ENCODE measurements at places on chromosomes 5 and 9.

DNA sequence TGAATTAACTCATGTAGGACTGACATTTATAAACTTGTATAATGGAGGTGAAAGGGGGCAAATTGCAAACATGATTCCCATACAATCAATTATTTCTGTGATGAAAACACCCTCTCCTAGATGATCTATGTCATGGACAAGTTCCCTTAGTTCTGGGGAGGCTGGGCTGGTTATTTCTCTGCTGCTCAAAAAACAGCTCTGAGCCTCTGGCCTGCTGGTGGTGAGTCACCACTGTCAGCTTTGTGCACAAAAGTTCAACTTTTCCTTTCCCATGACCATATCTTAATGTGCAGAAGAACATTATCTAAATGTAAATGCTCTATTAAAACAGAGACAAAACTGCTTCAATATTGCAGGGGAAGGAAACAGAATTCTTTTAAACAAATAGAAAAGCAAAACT lies 85.0 kb downstream of the HMHB1 start:
- DNase-seq = no peak

DNA sequence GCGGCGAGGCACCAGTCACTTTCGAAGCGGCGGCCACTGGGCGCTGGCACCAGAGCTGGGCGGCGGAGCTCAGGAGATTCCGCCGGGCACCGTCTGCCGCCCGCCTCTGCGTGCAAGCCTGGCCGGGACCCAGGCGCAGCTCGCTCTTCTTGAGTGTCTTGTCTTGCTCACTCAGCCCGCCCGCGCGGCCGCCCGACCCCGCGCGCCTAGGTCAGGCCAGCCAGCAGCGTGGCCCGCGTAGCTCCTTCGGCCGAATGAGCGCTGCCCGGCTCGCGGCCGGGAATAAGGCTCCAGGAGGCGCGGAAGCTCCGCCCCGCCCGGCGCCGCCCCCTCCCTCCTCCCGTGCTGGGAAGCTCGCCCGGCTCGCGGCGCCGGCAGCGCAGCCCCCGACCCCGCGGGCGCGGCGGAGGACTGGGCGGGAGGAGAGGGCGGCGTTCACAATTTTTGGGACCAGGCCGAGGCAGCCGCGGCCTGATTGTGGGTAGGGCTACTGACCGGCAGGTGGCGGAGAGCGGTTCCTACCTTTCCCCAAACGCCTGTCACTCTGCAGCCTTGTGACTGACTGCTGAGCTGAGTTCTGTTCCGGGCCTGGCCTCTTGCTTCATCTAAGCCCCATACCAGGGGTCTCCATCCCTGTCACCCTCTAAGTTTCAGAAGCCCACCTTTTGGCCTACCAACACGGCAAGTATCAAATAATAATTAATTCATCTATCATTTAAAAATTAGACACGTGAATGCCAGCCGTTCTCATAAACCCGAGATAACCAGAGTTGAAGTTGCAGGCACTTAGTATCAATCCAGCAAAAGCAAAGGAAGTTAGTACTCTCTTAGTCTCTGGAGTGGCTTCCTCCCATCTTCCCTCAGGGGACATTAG lies at the start of gene HBEGF:
TSS of gene HBEGF (minus strand) at position 256 of the 874 bp plus-strand sequence. CDS start 275 bp downstream, outside the sequence.
- peak; percentile 24 for DNase-seq

GRCh38 chr5:169970339-169970738 lies 10.0 kb downstream of the INSYN2B start:
- DNase-seq = no peak

GRCh38 chr9:124809741-124810500 lies 33.0 kb downstream of the OLFML2A start:
- DNase-seq = no peak

DNA sequence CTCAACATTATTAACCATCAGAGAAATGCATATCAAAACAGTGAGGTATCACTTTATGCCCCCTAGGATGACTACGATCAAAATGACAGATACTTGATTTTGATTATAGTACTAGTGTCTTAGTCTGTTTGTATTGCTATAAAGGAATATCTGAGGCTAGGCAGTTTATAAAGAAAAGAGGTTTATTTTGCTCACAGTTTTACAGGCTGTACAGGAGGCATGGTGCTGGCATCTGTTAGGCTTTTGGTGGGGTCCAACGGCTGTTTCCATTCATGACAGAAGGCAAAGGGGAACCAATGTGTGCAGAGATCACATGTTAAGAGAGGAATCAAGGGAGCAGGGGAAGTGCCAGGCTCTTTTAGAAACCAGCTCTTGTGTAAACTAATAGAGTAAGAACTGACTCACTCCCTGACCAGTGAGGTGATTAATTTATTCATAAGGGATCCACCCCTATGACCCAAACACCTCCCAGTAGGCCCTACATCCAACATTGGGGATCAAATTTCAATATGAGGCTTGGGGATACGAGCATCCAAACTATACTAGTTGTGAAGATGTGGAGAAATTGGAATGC lies 16.0 kb upstream of the AFF4 start:
- no peak for DNase-seq

DNA sequence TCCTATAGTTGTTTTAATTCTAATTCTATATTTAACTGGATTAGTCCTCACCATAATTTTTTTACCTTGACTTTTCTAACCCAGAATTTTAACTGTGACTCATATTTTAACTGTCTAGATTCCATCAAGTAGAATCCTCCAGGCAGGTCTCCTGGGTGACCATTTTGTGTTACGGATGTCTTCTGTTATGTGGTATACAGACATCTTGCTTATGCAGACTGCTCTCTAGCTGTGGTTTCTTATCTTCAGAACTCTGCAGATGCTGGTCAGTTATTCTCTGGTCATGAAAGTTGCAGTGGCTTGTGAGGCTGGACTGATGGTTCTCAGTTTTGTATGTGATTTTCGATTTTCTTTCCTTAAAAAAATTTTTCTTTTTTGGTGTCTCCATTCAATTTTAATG lies 139.4 kb downstream of the ATG10 start:
- DNase-seq = no peak

DNA sequence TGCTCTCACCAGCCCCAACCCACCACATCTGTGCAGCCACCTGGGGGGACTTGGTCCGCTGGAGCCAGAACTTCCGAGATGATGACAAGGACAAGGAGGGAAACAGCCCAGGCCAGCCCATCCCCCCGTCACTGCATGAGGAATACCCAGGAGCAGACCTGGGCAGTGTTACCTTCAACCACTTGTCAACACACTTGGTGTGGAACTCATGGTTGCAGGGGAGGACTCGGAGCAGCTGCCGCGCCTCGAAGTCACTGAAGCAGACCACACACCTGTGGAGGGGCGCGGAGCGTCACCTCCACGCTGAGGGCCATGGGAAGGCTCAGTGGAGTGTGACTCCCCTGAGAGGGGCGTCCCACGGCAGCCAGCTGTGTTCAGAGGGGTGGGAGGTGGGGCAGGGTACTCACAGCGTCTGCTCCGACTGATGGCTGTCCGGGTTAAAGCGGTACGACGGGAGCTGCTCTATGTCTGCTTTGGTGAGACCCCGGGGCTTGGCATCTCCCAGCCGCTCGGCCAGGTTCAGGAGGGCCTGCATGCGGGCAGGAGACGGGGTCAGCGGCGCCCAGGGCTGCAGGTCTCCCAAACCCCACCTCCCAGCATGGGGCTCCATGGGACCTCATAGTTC lies 8.0 kb downstream of the RNF44 start:
- DNase-seq = no peak

GRCh38 chr9:87868175-87868574 lies 14.5 kb upstream of the SPATA31E1 start:
- no peak for DNase-seq

GRCh38 chr5:163642904-163643303 lies 137.5 kb downstream of the MAT2B start:
- DNase-seq = no peak

GRCh38 chr5:167783145-167783817 lies 508.2 kb upstream of the WWC1 start:
- DNase-seq = no peak

DNA sequence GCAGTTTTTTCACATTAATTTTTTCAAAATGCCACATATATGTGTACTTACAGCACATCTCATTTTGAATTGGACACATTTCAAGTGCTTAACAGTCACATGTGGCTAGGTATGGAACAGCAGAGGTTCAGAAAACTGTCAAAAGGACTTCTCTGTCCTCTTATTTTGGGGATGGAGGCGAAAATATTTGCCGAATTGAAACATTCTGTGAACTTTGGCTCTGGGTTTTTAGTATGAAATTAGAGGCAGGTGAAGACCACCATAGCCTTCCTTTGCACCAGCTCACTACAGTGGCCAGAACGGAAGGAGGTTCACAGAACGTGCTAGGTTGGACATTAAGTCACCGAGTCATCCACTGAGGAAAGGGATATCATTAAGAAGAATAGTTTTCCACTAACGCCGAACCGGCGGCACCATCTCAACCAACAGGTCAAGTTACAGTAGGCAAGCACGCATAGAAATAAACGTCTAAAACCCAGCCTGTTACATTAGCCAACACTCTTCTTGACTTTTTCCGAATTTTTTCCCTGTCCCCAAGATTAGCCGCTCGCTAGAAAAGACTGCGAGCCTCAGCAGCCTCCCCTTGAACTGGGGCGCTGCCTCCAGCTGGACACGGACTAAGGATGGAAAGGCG lies 1.8 kb upstream of the TLE4 start:
- DNase-seq = no peak

- no peak for DNase-seq
Observed at GRCh38 chr5:126138281-126138931, 284.8 kb upstream of the GRAMD2B start.

DNA sequence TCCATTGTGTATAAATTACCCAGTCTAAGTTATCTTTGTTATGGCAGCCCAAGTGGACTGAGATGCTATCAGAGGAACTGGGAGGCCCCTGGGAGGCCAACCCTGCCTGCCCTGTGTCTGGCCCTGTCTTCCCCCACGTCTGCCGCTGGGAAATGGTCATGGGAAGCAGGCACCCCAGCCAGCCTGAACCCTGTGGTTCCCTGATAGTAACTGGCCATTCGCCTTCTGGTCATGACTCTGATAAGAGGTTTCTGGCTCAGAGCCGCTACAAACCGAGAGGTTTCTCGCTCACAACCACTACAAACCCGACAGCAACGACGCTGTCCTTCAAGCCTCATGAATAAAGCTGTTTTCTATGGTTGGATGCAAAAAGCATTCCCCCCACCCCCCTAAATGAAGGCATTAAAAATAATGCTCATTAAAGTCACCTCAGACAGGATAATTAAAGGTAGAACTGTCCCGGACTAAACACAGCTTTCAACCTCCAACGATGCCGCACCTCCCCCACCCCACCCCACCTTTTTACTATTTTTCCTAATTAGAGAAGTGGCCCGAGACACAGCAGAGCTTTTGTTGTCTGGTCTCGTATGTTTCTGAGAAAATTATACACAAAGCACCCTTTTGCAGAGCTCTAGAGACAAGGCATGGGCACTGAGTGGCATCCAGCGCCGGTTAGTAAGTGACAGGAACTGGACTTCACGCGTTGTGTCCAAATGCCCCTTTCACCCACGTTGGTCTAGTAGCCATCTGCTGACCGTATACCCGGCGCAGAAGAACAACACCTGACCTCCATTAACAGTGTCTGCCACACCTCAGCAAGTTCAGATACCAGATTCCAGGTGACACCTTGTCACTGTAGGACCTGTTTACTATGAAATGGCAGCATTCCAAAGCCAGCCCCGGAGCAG lies 140.8 kb downstream of the COL23A1 start:
- DNase-seq = no peak

Data from stimulated activated CD4-positive, alpha-beta T cell treated with anti-CD3 and anti-CD28 coated beads, TNF-alpha, amount 100 ng/mL, for 4 hours (primary cell).